ENCODE measurements at places on chromosomes 13 and 19.

DNA sequence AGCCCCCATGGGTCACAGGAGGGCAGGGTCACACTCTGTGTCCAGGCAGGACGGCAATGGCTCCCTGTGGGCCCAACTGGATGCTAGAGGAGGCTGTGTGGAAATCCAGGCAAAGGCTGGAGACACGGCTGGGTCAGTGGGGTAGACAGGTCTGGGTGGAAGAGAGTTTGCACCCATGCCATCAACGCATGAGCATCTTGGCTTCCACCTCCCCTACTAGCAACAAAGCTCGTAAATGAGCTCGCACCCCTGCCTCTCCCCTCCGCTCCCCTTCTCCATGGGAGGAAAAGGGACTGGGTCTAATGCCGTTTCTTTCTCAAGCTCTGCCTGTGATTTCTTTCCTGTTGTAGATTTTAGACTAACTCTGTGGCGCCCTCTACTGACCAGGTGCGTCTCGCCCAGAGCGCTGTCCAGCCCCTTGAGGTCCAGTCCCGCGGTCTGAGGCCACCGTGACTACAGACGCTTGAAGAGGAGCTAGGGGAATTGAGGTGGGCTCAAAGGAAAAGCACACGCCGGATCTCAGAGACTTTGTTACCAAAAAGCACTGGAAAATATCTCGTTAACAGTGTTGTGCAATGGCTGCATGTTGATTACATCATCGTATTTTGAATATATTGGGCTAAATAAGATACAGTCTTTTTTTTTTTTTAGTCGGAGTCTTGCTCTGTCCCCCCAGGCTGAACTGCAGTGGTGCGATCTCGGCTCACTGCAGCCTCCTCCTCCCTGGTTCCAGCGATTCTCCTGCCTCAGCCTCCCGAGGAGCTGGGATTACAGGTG, 50.7 kb upstream of the USP29 start:
- no peak for DNase-seq

DNA sequence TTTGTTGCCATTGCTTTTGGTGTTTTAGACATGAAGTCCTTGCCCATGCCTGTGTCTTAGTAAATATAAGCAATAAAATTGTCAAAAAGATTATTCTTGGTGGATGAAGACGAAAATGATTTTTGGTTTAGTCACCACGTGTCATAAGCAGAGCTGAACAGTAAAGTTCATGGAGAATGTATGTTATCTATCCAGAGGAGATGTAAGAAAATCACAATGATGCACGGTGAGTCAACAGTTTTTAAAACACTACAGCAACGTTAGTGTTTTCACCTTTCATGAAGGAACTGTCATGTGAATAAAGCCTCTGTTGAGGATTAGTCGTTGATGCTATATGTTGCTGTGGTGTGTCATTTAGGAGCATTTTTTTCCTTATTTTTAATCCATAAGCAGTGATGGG, 137.6 kb downstream of the GPC6 start:
- no peak for DNase-seq

- no peak for DNase-seq
Measured at GRCh38 chr13:72255908-72256307, 388.9 kb upstream of the DACH1 start.

DNA sequence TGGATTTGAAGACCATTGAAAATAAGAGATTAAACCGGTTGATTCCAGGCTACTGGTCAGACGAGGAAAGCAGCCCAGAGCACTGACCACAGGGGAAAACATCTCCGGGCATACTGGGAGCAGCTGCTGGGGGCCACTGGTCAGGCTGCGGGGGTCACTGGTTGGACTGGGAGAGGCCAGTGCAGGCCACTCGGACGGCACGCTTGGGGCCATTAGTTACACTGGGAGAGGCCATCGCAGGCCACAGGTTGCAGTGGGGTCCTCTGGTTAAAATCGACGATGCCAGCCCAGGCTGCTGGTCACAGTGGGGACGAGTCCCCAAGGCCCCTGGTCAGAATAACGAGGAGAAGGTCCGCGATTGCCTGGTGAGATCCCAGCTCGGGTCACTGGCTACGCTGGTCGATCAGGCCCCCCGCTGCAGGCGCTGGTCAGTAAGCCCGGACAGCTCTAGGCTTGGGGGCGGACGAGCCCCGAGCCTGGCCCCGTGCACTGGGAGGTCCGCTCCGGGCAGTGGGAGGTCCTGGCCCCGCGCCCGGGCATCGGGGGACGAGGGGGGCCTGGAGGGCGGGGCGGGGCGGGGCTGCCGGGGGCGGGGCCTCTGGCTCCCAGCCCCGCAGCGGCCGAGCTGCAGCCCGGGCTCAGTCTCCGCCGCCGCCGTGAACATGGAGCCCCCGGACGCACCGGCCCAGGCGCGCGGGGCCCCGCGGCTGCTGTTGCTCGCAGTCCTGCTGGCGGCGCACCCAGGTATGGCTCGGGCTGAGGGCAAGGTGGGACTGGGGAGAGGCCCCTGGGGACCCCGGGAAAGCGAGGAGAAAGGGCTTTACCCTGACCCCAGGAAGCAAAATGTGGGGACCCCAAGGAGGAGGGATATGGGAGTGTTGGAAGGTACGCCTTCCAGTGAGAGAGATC, at the start of gene BCAM:
Gene BCAM (plus strand): TSS at position 641 of the 909 bp plus-strand sequence. CDS start 22 bp downstream, at position 663.
- no peak for DNase-seq

DNA sequence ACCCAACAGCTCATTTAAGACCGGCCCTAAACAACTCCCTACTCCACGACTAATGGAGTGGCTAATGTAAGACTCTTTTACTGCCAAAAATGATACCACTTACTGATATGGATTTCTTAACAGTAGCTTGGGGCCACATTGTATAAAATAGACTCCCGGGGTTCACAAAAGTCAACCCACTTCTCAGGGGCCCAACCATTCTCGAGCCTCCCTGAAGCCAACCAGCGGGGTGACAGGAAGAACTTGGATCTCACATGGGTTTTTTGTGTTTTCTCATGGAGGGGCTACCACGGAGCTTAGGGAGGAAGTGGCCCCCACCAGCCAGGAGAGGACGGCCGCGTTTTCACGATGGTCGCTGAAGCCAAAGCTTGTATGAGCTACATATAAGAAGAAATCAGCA, 8.1 kb downstream of the MCF2L start:
- no peak for DNase-seq

GRCh38 chr13:26225896-26226617, 3.9 kb upstream of the RNF6 start:
- DNase-seq = no peak

- DNase-seq = no peak
Measured at GRCh38 chr13:102944821-102945220, 99.0 kb downstream of the ERCC5 start.

GRCh38 chr19:35436477-35437405, 11.3 kb upstream of the FFAR2 start:
- DNase-seq = peak; percentile 2

GRCh38 chr19:3606174-3606689, 443 bp downstream of the TBXA2R start:
- DNase-seq = no peak

GRCh38 chr19:51808333-51808986, 13.5 kb downstream of the FPR3 start:
- DNase-seq = no peak

GRCh38 chr13:114065141-114065925, 67.1 kb downstream of the RASA3 start:
- DNase-seq = peak; percentile 65

DNA sequence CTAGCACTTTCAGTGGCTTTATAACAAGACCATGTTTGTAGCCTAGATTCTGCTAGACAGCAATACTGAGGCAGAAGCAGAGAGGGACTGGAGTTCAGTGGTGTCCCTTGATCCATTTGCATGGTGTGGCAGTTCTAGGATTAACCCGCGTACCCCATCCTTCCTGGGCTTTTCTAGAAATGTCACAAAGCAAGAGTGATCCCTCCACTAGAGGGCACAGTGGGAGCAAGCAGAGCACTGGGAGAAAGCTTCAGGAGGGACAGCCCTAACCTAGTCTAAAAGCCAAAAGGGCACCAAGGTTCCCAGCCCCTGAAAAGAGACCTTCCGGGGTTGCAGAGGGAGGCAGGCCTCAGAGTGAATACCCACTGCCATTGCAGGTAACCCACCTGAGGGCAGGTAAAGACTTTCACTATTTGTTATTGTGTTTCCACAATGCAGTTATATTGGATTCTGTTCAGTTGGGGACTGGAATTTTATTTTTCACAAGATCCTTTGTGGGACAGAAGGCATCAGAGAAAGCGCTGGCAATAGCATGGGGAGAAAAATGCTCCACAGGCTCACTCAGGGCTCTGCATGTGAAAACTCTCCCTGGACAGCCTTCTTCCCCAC, 170.6 kb downstream of the FLT1 start:
- peak; percentile 25 for DNase-seq

GRCh38 chr13:60689571-60689970, 292.6 kb downstream of the TDRD3 start:
- no peak for DNase-seq

Measured in effector CD4-positive, alpha-beta T cell (primary cell).